ENCODE measurements at places on chromosomes 4 and X.

DNA sequence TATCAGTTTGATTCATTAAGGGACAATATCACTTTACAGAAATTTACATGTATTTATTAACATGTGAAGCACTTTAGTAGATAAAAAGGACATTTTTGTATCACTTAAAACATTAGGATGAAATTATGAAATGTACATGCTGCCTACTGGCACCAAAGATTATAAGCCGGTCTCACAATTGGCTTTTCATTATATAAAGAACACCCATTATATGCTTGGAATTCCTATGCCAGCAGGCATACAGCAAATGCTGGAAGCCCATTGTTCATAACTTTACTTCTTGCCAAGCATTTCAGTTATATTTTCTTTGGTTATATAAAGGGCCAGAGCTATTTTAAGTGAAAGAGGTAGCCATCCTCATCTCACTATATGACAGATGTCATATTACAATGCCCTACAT, 145.9 kb downstream of the DMD start:
- DNase-seq: no peak

GRCh38 chr4:88535090-88535755, 11.6 kb upstream of the PYURF start:
- DNase-seq: no peak

- no peak for DNase-seq
Observed at GRCh38 chrX:81259714-81260395, 58.0 kb downstream of the SH3BGRL start.

DNA sequence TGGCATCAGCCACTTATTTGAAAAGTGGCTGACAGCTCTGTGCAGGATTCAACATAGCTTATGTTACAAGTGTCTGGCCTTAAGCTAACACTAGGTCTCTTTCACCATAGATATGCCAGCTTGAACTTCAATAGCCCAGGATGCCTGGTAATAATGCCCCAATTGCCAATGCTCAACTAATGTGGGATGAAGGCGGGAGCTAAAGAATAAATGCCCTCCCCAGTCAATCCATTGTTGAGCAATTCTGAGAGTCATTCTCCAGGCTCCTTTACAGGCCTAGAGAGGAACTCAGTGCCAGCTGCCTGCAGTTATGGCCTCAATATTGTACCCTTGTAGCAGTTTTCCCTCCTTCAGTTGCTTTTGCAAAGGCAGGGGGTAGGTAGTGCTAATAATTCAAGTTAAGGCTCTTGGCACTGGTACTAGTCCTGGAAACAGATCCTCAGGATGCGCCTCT, 460.2 kb downstream of the GABRG1 start:
- no peak for DNase-seq

DNA sequence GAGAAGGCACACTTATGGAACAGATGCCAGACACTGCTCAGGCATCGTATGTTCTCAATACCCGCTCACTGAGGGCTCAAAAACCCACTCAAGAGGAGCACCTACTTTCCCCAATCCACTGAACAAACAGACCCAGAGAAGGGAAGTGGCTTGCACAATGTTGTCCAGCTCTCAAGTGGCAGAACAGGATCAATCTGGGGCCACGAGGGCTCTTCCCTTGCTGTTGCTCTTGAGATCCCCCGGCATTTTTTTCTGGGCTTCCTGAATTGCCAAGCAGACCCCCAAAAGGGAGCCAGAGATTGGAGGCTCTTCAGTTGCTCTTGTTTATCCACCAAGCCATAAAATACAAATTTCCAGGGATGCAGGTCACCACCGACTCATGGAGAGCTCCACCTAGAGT, 35.7 kb downstream of the IDS start:
- DNase-seq: no peak

GRCh38 chr4:82780170-82780751, 18.3 kb downstream of the SCD5 start:
- DNase-seq: no peak

GRCh38 chr4:38109896-38110295, 149.7 kb downstream of the PTTG2 start:
- DNase-seq: no peak

DNA sequence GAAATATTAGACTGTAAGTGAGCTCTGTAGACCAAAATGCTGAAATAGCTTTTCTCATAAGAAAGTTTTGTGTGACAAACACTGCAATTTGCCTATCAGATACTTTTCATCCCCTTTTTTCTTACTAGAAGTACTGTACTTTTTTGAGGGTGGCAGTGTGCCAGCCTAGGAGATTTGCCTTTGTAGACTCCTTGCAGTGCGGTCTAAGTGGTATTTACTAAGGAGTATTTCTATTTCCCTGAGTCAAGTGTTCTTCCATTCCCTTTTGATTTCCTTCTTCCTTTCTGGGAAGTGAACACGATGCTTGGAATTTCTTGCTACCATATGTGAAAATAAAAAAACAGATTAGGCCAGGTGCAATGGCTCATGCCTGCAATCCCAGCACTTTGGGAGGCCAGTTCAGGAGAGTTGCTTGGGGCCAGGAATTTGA, 34.6 kb downstream of the PDLIM5 start:
- no peak for DNase-seq

DNA sequence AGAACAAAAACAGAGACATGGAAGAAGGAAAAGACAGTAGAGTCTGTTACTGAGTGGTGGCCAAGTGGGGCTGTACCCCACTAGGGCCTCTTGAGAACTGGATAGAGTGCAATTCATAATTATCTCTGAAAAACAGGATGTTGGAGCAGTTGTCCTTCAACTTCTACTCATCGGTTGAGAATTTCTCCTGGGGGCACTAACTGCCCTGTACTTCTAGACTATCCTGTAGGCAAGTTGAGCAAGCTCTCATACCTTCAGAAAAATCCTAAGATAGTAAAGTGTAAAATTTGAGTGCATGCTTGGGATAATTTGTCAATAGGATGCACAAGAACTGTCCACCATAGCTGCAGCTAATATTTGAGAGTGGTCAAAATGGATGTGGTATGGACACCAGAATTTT, 179.7 kb upstream of the CNKSR2 start:
- no peak for DNase-seq

DNA sequence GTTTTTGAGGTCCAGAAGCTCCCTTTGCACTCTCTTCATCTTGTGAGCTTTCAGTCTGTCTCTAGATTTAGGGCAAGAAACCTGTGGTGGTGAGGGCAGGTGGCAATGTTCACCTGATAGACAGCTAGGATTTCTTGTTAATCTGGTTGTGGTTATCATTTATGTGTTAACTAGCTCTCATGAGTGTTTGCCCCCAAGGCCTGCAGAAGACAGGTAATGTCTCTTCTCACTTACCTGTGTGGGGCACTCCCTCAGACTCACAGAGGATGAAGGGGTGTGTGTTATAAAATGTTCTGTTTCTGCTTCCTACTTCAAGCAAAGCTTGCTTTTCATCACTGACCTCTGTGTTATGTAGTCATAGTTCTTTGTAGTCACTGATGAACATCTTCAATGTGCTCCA, 17.8 kb downstream of the EGF start:
- DNase-seq: no peak

- no peak for DNase-seq
Observed at GRCh38 chrX:133645256-133645655, 230.0 kb upstream of the GPC4 start.

- no peak for DNase-seq
Observed at GRCh38 chr4:158428242-158428641, 93.4 kb upstream of the RXFP1 start.

GRCh38 chrX:42290608-42291007, 367.3 kb upstream of the CASK start:
- DNase-seq: no peak

GRCh38 chr4:158035662-158036195, 137.1 kb downstream of the GASK1B start:
- no peak for DNase-seq

- DNase-seq: no peak
Observed at GRCh38 chrX:17160975-17161374, 214.0 kb upstream of the NHS start.

- no peak for DNase-seq
Observed at GRCh38 chrX:15785176-15785750, 5.0 kb upstream of the ZRSR2 start.

DNA sequence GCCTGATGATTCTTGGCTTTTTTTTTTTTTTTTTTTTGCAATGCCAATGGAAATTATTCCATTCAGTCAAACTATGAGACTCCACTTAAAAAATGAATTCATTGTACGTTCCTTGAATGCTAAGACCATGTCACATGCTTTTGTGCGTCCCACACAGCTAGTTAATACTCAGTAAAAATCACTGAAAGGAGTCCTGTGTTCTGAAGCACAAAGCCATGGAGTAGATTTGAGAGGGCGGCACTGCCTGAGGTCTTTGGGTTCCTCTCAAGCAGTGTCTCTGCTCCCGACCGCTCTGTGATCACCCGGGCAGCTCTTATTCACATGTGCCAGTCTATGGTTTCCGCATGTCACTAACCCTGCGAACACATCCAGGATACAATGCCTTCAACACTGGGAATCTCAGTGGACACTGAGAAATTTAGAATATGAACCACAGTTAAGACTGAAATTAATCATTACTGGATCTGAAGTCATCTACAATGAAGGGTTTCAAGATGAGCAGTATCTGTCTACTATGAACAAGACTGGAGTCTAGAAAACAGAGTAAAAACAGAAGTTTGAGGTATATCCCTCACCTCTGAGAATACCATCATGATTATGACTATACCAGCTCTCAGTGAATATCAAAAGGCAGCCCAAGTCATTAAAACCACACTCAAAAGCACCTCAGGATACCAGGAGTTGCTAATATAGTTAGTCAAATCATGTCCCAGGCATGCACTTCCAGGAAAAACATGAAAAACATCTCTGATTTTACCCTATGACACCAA, 193.0 kb downstream of the MGST2 start:
- no peak for DNase-seq

GRCh38 chr4:76767983-76768382, 130.0 kb downstream of the SOWAHB start:
- no peak for DNase-seq

GRCh38 chrX:124373348-124373747, 27.0 kb downstream of the SH2D1A start:
- no peak for DNase-seq

DNA sequence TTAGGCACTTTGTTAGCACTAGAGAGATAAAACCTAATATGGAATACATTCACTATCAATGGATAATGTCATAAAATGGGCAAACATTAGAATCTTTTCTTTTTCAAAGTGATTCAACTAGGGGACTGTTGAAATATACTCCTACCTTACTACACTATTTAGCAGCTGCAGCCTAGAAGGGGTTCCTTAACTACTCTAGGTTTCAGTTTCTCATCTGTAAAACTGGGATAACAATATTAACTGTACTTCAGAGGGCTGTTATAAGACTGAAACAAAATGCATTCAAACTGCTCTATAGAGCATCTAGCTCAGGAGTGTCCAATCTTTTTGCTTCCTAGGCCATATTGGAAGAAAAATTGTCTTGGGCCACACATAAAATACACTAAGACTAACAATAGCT, 147.4 kb downstream of the CDS1 start:
- DNase-seq: no peak

GRCh38 chr4:15013585-15013984, 11.3 kb downstream of the CPEB2 start:
- no peak for DNase-seq

DNA sequence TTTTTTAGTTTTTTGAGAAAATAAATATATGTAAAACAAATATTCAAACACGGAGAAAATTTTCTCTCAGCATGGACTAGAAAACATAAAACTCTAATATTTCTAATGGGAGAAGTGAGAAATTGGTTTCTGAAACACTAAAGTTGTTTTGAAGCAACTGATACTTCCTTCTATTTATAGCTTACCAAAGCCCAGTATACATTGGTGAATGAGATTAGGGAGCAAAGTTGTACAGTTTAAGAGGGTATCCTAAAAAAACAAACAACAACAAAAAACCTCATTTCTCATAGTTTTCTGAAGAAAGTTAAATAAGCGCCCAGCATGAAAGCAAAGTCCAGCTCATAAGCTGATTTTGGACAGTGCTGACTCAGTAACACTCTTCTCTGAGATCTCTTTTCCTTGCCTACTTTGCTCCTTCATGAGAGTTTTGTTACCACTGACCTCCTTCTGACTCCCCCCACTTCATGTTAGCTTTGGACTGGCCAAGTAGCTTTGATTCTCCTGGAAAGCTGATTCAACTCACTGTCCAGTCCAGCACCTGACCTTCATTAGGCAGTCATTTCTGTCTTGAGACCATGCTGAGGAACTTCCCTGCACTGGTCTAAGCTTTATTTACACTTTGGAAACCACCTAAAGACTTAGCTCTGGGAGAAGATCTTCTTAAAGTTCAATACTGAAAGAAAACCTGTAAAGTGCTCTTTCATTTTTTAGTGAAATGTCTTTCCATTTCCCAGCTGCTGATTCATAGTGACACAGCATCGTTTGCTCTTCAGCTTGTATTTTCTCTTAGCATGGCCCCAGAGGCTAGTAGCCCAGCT, 21.8 kb upstream of the P2RY10 start:
- no peak for DNase-seq

- no peak for DNase-seq
Observed at GRCh38 chr4:86221002-86221401, 138.9 kb downstream of the MAPK10 start.

GRCh38 chr4:146294776-146295175, 80.4 kb downstream of the REELD1 start:
- DNase-seq: no peak

DNA sequence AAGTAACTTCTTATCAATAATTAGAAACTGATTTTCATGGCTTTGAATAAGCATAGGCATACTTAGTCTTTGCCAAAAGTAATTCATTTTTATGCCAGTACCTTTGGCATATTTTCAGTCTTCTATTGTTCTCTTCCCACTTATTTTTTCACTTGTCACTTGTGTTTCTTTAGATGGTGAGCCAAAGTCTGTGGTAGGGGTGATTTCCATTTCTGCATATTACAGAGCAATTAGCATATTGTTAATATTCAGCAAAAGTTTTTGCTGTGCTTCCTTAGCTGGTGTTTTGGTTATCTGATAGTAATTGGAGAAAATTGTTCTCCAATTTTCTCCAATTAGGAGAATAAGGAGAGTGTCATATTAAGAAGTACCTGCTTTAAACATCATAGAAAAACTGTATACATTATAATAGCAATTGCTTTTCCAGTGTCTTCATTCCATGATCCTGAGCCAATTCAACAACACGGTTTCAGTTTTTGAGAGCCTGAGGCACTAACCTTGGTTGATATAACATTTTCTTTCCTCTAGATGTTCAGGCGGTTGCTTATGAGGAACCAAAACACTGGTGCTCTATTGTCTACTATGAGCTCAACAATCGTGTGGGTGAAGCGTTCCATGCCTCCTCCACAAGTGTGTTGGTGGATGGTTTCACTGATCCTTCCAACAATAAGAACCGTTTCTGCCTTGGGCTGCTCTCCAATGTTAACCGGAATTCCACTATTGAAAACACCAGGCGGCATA, 64.7 kb downstream of the SMAD1 start:
- no peak for DNase-seq

DNA sequence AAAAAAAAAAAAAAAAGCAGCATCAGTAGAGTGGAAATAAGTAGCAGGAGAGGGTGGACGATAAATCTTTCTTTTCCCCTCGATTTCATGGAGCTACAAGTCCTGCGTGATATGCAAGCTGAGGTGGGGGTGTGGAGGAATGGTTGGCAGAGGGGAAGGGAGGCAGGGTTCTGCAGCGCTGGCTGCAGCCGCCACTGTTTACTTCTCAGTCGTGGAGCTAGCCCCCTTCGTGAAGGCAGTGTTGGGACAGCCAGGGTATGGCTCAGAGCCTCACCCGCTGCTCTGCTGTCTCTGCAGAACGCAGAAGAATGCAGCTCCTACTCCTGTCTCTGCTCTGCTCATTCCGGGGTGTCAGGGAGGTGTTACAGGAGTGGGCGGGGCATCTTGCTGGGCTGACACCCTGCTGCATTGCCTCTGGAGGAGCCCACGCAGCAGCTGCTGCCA, 140.6 kb downstream of the GPM6A start:
- no peak for DNase-seq

All from NCI-H1694 treated with DMSO at 0.1 percent for 48 hours (cell line).